Stimulated activated CD4-positive, alpha-beta T cell treated with anti-CD3 and anti-CD28 coated beads, Interleukin-1b, Interleukin-23, amount 100 ng/mL, for 48 hours (primary cell): ENCODE measurements at places on chromosomes 7 and 10.

DNA sequence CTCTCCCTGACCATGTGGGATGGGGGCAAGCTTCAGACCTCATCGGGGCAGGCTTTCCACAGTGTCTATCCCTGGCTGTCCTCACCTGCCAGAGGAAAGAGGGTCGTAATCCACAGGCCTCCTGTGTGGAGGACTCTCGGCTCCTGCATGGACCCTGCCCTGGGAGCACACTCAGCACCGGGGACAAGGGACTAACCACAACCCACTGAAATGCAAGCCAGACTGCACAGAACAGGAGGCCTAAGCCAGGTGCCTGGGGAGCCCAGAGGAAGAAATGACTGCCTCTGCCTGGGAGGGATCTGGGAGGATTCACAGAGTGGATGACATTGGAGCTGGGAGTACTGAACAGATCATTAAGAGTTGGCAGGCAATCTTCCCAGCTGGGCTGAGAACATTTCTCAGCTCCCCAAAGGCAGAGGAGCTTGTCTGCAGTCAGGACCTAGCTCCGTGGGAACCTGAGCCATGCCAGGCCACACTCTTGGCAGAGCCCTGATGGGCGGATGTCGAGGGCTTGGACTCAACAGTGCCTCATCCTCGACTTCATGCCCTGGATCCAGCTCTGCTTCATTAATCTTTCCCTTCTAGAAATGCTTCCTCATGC, 213.4 kb downstream of the USP6NL start:
- DNase-seq: no peak

- DNase-seq: no peak
Measured at GRCh38 chr7:34143402-34143801, 238.1 kb downstream of the BMPER start.

DNA sequence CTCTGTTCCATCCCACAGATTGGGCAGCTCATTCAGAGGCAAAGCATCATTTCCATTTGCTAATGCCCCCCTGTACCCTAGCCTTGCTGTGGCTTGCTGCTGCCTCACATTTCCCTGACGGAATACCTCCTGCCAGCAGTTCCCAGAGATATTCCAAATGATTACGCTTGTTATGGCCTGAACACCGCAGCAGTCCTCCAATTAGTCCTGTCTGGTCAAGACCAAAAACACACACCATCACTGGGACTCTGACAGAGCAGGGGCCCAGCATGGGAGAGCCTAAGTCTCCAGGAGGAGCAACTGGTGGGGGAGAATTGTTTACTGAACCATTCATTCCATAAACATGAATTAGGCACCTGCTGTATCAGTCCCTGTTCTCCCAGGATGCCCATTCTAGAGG, 6.1 kb downstream of the OGDHL start:
- DNase-seq: no peak

- no peak for DNase-seq
Measured at GRCh38 chr10:116255886-116256751, 16.9 kb downstream of the GFRA1 start.

GRCh38 chr10:132342553-132342952, 10.6 kb downstream of the LRRC27 start:
- DNase-seq: no peak

DNA sequence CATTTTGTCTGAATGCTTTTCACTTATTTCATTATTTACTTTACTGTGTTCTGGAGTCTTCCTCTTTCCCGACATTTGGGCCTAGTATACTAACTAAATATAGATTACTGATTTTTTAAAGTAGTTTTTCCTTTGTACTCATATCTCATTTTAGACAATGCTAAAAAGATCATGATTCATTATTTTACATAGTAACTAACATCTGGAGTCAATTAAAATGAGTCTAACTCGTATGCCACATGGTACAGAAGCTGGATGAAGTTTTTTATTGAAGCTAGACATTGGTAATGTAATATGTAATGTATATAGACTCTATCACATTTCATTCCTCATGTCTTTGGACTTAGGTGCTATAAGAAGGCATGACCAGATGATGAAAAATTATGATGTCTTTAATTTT, 156.3 kb upstream of the HGF start:
- DNase-seq: no peak

DNA sequence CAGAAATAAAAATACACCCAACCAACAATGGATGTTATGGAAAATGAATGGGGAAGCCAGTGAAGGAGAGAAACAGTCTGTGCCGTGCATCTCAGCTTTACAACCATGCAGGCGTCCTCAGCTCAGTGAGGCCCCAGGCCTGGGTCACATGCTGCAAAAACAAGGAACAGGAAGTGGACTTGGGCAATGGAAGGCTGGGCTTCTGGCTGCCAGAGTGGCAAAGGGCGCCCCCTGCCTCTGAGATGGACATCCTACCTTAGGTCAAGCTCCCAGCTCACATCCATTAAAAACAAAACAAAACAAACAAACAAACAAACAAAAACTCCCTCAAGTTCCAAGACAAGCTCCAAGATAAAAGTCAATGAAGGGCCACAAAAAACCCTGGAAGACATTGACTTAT, 54.7 kb upstream of the AFAP1L2 start:
- DNase-seq: peak; percentile 18

DNA sequence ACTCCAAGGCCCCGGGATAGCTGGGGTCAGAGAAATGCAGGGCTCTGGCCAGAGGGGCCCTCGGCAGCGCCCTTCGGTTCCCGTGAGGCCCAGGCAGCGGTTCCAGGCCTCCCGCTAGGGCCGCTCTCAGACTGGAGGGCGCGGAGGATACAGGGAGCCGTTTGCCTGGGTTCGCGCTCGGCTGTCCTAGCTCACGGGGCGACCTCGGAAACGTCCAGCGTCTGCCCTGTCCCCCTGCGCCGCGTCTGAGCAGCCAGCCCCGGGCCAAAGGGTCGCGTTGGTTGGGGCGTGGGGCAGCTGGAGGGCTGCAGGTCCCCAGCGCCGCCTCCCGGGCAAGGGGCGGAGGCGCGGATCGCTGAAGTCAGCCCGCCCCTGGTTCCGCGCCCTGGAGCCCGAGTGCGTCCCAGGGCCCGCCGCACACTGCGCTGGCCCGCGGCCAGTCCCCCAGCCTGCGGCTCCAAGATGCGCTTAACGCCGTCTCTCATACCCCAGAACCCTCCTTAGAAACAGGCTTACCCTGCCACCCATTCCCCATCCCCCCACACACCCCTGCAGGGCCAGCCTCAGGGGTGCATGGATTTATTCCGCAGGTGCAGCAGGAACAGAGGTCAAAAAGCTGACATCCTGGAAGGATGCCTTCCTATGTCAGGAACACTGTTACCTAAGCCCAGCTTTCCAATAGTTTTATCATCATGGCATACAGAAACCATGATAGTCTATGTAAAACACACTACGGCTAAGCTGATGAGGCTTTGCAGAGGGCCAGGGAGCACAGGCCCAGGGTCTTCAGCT, 22.1 kb upstream of the OPN4 start:
- no peak for DNase-seq

GRCh38 chr10:101038484-101038883, 7.5 kb downstream of the SFXN3 start:
- DNase-seq: no peak

DNA sequence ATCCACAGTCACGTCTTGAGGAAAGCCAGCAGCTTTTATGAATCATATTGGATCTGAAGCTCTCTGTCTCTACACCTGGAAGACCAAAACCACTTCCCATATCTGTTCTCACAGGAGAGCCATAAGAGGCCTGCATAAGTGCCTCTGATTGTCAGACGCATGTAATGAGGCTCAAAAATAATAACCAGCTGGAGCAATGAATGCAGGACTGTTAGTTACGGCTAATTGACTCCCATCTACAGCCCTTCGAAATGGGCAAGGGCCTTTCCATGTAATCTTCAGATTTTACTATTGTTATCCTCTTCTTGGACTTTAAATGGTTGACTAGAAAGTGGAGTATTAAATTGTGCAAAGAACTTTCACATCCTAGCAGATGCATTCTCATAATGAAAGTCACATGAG, 4.4 kb upstream of the SEMA3C start:
- no peak for DNase-seq

DNA sequence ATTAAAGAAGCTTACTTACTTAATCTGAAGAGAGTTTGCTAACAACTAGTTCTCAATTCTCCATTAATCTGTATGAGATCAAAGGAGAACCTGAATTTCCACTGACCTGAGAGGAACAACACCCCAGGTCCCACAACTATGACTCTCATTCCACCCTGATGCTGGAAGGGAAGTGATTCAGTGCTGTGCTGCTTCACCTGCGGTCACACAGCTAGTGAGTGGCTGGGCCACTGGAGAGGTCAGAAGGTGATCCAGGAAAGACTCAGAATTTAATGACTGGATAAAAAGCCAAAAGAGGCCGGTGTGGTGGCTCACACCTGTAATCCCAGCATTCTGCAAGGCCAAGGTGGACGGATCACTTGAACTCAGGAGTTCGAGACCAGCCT, 23.6 kb downstream of the SORBS1 start:
- DNase-seq: no peak

GRCh38 chr10:127877116-127877515, 15.6 kb downstream of the CLRN3 start:
- DNase-seq: no peak

DNA sequence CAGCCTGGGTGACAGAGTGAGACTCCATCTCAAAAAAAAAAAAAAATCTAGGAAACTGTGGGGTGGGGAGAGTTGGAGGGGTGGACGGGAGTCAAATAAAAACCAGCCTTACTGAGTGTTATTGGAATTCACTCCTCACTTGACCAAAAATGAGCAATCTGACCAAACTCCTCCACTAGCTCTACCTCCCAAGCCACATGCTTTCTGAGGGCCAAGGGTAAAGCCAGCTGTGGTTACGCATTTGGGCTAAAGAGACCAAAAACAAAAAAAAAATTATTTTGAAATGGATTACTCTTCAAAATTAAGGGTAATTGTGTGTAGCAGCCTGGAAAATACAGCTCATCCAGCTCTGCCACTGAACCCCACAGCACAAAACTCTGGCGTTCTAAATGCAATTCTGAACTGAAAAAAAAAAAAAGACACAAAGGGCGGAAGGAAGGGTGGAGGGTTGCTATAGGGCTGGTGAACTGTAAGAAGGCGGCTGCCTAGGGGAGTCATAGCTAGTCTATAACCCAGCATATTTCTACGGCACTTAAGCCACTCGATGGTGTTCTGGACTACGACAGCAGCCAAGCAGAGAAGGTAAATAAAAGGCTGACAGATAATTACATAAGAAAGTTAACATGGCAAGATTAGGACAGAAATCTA, 7.8 kb downstream of the ELMO1 start:
- DNase-seq: peak; percentile 50

DNA sequence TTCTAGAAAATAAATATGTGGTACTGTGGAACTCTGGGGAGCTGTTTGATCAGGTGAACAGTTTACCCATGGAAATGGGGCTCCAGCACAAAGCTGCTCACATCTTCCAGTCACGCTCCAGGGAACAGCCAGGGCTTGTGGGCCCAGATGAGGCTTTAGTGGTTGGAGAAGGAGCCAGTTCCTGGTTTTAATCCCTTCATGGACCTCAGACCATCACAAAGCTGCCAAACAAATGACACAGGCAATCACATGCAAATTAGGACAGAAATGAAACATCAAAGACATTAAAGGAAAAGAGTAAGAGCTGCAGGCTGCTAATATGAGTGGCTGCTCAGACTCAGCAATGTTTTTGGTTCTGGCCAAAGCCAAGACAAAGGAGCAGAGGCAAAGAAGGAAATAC, 2.2 kb upstream of the ATP6V0E2 start:
- DNase-seq: no peak

- peak; percentile 90 for DNase-seq
Measured at GRCh38 chr7:134986363-134987251, at the start of gene AGBL3. TSS of gene AGBL3 (plus strand) at chr7:134986508. CDS start at chr7:134987934, 1,426 bp downstream.

GRCh38 chr7:221978-222715, 29.8 kb downstream of the FAM20C start:
- no peak for DNase-seq

GRCh38 chr10:86306628-86307278, 59.8 kb downstream of the GRID1 start:
- DNase-seq: no peak

GRCh38 chr7:111051832-111052231, 39.1 kb upstream of the LRRN3 start:
- DNase-seq: no peak

DNA sequence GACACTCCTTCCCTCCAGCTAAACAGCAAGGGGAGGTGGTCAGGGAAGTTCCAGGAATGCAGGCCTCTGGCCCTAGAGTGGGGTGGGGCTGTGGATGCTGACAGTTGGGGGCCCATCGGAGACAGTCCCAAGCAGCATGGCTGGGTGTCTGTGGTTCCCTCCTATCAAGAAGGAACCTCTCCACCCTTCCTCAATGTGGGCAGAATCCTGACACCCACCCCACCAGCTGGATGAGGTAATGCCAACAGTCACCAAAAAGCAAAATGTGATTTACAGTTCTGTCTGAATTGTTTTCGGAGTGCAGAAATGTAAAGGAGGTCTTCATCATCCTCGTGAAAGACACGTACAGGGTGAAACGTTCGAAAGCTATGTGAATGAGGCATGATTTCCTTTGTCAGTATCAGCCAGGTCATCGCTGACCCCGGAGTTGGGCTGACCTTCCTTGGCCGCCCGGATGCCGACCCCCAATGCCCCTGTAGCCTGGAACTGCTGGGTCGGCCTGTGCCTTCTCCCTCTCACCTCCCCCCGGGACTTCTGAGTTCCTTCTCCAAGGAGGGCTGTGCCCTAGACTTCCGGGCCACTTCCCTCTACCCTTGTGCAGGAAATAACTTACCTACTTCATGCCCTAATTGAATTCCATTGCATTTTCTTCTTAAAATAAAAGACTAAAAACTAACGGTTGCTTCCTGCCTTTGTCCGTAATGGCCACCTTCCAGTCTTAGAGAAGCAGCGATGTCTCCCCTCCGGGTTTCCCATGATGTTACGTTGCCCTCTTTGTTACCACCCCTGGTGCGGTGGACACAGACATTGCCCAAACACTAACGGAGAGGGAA, 24.5 kb downstream of the FOXK1 start:
- DNase-seq: no peak

DNA sequence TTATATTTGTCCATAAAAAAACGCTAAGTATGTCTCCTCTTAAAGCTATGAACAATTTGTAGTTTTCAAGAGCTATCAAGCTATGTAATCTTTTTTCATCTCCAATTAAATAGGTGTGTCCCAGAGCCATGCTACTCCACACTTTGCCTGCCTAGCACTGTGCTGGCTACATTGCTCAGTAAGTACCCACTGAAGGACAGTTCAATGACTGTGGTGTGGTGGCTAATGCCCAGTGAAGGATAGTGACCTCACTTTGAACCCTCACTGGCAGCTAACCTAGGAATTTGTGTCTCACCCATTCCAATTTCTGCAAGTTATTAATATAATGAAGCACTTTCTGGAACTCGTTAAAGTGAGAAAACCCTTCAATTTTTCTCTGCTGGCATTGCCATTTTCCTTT, 14.4 kb upstream of the TRUB1 start:
- DNase-seq: no peak

DNA sequence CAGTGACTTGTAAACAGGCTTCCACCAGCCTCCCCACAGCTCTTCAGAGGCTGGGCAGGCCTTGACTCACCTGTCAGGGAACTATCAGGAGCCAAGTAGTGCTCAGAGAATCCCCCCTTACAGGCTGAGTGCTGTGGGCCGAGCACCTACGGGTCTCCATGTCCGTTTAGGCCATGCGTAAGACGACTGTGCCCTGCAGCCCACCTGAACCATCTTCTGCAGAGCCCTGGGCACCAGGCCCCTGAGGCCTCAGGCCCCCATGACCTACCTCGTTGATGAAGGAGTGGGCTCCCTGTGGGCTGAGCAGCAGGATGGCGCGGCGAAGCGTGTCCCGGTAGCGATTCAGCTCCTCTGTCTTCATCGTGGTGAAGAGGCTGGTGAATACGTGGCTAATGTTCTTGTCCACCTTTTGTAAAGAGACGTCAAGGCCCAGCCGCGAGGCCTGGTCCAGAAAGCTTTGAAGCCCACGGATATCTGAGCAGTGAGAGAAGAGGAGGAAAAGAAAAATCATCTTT, 228.0 kb downstream of the GRID1 start:
- DNase-seq: no peak

- no peak for DNase-seq
Measured at GRCh38 chr7:97307521-97308108, 190.1 kb downstream of the SDHAF3 start.
